ENCODE measurements at places on chromosomes 3 and 15.

GRCh38 chr15:94234300-94234699 is 2.9 kb downstream of the MCTP2 start:
- no peak for DNase-seq

GRCh38 chr3:17972959-17973906 is 230.8 kb upstream of the TBC1D5 start:
- no peak for DNase-seq

GRCh38 chr15:32774022-32774421 is 56.2 kb downstream of the GREM1 start:
- no peak for DNase-seq

- DNase-seq = no peak
Observed at GRCh38 chr3:50972029-50972428, 297.3 kb downstream of the DOCK3 start.

- DNase-seq = no peak
Observed at GRCh38 chr3:51622868-51623267, 48.2 kb upstream of the TEX264 start.

GRCh38 chr3:128884992-128885391 is 5.6 kb downstream of the ACAD9 start:
- DNase-seq = no peak

DNA sequence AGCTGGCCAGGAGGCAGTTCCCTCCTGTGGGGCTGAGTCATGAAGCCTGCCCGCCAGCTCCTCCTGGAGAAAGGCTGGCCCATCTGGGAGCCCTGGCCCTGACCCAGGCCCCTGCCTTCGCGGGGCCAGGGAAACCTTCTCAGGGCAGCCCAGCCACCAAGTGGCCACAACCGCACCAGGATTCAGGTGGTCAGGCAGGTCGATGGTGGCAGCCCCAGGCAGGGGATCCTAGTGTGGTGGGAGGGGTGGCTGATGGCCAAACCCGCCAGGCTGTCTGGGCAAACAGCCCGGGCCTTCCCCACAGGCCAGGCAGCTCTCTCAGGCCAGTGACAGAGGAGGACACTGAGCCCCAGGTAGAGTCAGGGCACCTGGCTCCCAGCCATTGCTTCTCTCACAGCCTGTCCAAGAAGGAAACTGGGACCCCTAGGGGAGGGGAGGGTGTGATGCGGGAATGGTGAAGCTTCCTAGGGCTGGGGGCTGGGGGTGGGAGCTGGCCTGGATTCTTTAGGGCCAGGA is 1.2 kb downstream of the TWF2 start:
- no peak for DNase-seq

GRCh38 chr15:39096608-39097205 is 484.2 kb upstream of the THBS1 start:
- no peak for DNase-seq

- no peak for DNase-seq
Observed at GRCh38 chr3:1908651-1909445, 189.8 kb upstream of the CNTN4 start.
